NCI-H510A (cell line): ENCODE measurements at places on chromosomes 6 and 20.

DNA sequence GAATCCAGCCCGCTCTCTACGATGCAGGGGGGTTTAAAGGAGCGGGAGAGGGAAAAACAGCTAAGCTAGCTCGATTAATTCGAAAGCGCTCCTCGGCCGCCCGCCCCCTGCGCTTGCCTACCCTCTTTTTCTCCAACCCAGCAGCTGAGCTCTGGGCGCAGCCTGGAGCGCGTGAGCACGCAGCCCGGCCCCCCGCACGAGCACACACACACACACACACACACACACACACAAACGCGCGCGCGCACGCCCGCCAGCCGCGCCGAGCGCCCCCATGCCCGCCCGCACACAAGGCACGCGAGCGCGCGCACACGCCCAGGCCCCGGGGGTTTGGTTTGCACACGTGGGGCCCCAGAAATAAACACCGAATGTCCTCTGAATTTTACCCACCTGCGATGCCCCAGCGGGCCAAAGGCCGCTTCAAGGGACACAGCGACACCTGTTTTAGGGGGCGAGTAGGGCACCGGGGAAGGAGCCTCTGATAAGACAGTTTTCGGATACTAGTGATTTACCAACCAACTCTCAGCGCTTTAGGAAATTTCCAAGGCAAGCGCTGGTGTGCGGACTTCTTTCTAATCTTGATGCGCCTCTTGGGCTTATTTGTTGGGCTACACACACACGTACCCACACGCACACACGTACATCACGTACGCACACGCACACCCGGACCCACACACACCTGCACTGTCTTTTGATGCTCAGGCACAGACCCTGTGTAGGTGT, 802 bp upstream of the NRN1 start:
- DNase-seq, result peak; percentile 11

GRCh38 chr20:25533920-25534700, 51.2 kb downstream of the NINL start:
- no peak for DNase-seq

- no peak for DNase-seq
Measured at GRCh38 chr6:44804546-44805159, 417.1 kb downstream of the CDC5L start.

- no peak for DNase-seq
Measured at GRCh38 chr6:156175971-156176421, 601.2 kb upstream of the ARID1B start.

DNA sequence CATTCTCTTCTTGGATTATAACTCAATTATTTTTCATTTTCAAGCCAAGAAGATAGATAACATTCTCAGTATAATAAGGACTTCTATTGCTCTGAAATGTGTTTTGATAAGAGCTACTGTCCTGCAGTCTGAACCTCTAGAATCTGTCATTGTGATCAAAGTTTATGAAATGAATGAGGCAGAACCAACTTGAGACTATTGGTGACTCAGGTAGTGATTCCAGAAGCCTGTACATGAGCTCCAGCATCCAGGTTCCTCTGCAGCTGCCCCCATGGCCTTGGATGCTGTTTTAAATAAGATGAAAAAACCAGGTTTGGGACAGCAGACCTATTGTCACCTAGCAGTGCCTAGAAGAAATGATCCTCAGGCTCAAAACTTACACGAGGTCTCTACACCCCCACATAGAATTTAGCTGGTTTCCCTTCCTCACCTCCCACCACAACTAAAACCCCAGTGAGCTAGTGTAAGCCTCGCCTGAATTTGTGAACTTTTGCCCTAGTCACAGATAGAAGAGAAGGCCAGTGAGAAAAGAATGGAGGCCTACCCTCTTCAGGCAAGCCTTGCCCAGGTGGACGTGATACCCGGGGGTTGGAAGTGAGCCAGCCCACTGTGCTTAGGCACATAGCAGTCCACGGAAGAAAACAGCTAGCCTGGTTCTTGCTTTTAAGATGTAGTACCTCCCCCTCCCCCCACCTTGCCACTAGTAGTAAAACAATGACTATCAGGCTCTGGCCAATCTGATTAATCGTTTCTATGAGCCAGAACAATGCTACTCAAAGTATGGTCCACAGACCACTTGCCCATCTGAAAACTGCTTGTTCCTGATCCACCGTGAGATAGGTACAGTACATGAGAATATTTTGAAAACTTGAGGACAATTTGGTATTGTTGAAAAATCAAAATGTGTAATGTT, 73.0 kb upstream of the SYNJ2 start:
- DNase-seq, result no peak

DNA sequence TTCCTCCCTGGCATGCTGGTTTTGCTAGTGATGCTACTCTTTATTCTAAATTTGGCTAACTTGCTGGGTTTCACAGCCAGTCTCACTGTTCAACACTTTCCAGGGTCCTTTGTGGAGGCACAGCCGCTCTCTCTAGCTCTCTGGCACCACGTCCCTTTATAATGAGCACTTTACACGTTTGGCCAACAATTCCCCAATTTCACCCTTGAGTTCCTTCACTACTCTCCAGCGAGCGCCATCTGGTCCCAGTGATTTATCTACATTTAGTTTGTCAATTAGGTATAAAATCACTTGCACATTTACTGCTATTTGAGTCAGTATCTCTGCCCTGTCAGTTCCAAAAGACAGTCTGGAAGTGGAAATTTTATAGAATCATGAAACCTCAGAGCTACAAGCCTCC, 241.9 kb upstream of the MOCS1 start:
- no peak for DNase-seq

- no peak for DNase-seq
Measured at GRCh38 chr6:34243901-34244884, 4.6 kb downstream of the SMIM29 start.

- DNase-seq, result peak; percentile 19
Measured at GRCh38 chr6:56570413-56571359, 72.0 kb downstream of the DST start.

DNA sequence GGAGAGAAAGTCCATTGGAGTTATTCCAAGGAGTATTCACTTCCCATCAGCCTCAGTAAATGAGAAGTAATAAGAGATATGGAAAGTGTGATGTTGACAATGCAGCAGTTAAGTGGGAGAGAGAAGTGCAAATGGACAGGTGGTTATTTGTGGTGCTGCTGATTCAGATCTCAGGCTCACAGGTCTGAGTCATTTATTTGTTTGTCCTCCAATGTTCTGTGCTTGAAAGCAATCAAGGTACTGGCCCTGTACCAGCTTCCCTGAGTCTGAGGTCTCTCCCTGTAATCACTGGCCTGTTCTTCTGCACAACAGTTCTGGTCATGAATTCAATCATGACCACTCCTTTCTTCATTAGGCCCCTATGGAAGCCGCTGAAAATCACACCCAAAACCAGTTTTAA, 827.7 kb downstream of the MAFB start:
- DNase-seq, result peak; percentile 84

GRCh38 chr20:20195021-20195705, 142.8 kb downstream of the CFAP61 start:
- no peak for DNase-seq
